ENCODE measurements at places on chromosomes 1 and 21.

- peak; percentile 28 for DNase-seq
These were observed 595 bp downstream of the RNF2 start for GRCh38 chr1:185045814-185046492.

- peak; percentile 75 for DNase-seq
These were observed 107.5 kb downstream of the TIAM1 start for GRCh38 chr21:31236528-31236927.

DNA sequence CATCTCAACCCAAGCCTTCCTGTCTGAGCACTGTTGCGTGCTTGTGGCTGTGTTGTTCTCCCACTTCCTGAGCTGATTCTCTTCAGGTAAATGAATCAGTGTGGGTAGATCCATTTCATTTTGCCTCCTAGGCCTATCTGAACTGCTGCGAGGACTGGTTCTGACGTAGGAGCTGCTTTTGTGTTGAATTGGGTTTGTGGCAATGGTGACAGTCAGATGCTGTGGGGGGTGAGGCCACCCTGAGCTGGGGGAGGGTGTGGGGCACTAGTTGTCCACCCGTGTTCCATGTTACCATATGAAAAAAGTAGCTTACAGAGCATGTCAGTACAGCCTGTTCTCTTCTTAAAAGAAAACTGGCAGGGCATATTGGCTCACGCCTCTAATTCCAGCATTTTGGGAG, 81.5 kb downstream of the MRPS6 start:
- DNase-seq = no peak

DNA sequence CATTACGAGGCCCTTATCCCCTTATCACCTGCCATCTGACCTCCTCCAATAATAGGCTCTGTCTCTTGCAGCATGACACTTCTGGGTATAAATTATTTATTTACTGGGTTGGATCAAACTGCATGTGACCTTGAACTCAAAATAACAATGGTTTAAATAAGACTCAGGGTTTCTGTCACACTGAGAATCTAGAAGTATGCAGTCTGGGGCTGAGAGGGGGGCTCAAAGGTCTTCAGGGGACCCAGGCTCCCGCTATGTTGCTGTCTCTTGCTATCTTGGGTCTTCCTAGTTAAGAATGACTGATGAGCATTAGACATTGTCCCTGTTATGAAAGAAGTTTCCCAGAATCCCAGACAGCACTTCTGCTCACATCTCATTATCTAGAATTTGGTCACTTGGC, 133.5 kb downstream of the URB2 start:
- DNase-seq = no peak

GRCh38 chr1:109918671-109919070, 8.0 kb downstream of the CSF1 start:
- DNase-seq = no peak

DNA sequence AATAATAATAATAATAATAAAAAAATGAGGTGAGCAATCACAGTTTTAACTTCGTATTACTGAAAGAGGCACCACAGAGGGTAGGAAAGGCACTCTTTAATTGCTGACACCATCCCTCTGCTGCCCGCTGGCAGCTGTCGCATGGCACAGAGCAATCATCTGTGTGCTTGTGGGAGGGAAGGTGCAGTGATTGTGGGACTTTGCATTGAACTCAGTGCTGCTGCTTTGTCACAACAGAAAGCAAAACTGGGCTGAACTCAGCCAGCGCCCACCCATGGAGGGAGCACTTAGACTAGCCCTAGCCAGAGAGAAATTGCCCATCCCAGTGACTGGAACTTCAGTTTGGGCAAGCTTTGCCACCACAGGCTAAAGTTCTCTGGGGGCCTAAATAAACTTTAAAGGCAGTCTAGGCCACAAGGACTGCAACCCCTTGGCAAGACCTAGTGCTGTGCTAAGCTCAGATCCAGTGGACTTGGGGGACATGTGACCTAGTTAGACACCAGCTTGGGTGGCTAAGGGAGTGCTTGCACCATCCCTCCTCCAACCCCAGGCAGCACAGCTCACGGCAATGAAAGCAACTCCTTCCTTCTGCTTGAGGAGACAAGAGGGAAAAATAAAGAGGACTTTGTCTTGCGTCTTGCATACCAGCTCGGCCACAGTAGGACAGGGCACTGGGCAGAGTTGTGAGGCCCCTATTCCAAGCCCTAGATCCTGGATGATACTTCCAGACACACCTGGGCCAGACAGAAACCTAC, 59.3 kb downstream of the WDR4 start:
- no peak for DNase-seq

DNA sequence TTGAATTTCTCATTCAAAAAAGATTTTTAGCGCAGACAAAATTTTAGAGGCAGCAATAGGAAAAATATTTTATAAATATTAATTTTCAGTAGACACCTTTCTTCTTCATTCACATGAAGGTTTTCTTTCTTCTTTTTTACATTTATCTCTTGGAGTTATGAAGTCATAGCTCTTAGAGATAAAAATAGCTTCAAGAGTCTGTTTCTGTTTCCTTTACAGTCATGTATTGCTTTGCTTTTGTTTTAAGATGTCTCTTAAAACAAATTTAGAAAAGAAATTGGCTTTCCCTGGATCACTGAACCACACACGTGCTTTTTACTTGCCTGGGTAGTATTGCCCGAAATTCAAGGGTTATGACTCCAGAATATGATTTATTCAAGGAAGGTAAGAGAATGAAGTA, 369.9 kb upstream of the LRRC7 start:
- no peak for DNase-seq

Measured in mammary epithelial cell (primary cell).